ENCODE measurements at places on chromosomes 5 and 9.

- DNase-seq: no peak
Observed at GRCh38 chr9:38177680-38178079, 108.7 kb upstream of the SHB start.

DNA sequence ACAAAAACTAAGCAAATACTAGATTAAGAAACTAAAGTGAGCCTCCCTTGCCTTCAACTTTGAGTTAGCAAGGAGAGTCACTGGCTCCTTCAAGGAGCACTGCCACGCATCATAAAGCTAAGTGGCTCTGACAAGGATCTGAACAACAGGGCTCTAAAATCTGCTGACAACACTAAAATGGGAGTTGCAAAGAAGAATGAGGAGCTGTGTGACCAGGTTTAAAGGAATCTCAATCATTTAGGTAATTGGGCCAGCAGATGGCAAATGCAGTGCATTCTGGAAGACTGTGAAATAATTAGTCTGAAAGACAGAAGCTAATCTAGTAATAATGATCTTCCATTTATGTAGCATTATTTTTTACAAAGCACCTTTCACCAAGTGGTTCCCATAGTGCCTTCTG, 297.0 kb upstream of the TAS2R1 start:
- DNase-seq: peak; percentile 55

- DNase-seq: no peak
Observed at GRCh38 chr9:81581986-81582385, 107.4 kb downstream of the TLE1 start.

DNA sequence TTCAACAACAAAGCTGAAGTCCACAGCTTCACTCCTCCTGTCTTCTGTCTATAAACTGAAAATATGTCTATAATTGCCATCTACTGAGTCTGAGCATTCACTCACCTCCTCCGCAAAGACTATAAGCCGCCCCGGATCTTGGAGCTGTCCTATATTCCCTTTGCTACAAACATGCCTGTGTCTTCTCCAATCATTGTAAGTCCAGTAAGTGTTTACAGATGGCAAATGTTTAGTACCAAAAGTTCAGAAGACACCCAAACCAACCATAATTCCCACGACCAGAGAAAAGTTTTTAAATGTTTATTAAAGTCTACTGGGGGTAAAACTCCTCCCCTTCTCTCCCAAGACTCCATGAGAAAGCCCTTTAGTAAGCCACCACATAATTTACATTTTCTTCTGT, 80.9 kb downstream of the EBF1 start:
- DNase-seq: no peak

GRCh38 chr9:36637491-36638270, 65.0 kb downstream of the MELK start:
- DNase-seq: peak; percentile 15

GRCh38 chr5:135075621-135076020, 41.6 kb upstream of the PITX1 start:
- DNase-seq: no peak

GRCh38 chr5:154166901-154167791, 23.4 kb upstream of the GALNT10 start:
- no peak for DNase-seq

DNA sequence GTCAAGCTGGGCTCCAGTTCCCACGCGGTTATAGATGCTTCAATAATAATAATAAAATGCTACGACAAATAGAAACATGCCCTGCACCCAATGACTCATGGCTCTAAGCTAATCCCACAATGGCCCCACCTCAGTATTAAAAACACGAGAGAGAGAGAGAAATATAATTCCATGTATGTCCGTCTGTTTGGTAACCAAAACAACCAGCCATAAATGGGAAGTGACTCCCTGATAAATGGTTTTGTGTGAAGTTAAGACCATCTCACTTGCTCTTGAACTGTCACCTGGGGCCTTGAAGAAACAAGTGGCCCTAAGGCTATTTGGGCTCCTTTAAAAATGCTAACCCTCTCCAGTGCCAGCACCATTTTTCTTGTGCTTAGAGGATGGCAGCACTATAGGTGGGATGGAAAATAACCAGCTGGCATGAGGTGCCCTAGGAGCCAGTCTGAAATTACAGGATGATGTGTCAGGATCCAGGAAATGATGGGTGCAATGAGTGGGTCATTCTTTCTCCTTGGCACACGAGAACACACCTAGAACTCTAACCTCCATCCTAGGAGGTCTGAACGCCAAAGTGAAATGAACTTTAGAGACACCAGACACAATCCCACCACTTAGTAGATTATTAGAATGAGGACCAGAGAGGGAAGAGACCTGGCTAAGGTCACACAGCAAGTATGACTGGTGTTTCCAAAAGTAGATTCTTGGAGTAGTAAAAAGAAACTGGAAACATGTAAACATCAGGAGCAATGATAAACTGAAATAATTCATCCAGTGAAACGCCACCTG, 35.7 kb upstream of the ADRB2 start:
- DNase-seq: no peak

- DNase-seq: no peak
Observed at GRCh38 chr5:159642379-159642778, 273.9 kb upstream of the ADRA1B start.

GRCh38 chr5:54135042-54135441, 175.3 kb downstream of the ARL15 start:
- DNase-seq: peak; percentile 46

DNA sequence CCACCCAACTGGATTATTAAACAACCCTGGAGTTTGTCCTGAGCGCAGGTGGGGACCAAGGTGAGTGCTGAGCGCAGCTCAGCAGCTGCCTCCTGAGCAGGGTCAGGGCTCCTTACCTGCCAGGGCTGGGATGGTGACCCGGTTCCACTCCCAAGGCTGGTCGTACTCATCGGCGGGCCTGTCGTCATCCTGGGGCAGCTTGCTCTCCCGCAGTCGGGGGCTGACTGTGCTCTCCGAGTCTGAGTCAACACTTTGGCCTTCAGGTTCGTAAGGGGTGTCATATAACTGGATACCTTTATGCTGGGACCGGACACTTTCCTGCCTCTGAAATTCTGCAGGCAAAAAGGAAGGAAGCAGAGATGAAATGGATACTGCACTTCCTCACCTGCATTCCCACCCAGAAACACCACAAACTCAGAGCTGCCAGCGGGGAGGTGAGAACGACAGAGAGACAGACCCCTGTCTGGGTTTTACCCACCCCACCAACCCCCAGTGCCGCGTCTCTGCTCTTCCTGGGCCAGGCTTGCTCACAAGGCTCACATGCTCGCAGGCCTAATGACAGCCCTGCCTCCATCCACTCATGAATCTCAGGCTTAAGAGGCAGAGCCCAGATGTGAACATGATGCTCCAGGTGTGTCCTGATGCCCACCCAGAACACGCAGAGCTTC, 70.7 kb upstream of the SLC25A51 start:
- peak; percentile 77 for DNase-seq

DNA sequence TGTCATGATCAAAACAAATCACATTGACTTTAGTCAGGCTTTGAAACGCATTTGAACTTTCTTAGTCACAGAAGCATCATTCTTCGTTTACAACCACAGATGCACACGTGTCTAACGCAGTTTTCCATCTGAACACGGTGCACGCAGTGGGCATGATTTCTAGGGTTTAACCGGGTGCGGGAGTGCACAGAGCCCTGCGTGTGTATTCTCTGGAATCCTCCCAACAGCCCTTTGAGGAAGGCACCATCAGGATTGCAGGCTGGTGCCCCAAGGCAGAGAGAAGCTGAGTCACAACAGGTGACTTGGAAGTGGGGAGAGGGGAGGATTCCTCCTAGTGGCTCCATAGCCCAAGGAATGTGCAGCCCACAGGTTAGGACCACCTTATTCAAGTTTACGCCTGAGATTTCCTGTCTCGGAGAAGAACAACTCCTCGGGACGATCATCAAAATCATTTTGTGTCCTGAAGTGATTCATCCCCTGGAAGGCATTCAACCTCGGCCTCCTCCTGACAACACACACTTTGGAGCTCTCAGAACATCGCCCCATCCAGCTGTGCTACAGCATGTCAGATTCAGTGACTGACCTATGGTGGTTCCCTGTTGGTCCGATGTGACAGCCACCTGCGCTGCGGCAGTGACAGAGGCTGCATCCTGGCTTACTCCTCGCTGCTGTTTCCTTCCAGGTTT, 13.1 kb downstream of the ROPN1L start:
- DNase-seq: peak; percentile 67

DNA sequence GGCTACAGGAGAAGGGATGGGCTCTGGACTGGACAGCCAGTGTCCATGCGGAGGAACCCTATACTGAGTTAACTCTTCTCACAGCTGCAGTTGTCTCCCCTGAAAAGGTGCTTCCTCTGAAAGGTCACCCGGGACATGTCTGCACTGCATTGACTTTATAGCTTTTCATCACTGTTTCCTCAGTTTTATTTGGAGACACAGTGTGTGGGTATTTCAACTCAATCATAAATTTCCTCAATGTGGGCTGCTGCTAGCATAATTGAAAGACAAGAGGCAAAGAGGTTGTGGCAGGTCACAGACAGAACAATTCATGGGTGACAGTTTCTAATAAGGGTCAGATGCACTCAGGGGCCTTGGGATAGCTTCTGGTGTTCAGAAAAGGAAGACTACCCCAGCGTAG, 336.8 kb downstream of the KDM4C start:
- DNase-seq: no peak

GRCh38 chr5:171157775-171158174, 151.3 kb upstream of the TLX3 start:
- DNase-seq: no peak

DNA sequence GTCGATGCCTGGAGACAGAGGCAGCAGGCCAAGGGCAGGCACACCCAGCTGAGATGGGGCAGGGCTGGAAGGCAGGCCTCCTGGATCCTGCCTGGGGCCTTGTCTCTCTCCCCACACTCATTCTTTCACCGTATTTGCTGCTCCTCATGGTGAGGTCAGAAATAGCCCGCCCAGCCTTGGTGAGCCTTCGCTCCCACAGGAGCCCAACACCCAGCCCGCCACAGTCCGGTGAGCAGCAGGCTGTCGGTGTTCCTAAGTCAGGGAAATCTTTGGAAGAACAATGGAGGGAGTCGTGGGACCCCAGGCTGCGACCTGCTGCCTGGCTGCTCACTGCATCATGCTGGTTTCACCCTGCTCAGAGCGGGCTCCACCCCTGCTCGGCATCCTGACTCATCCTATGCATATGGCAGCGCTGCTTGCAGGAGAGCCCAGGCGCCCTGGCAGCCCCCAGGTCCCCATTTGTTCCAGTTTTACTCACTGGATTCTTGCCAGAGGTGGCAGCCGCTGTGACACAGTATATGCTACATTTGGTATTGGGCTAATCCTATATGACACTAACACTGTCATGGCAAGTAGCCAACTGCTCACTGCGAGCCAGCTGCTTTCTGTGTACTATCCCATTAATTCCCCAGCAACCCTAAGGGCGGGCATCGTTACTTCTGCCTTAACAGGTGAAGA, 53.2 kb upstream of the NCS1 start:
- DNase-seq: peak; percentile 44

DNA sequence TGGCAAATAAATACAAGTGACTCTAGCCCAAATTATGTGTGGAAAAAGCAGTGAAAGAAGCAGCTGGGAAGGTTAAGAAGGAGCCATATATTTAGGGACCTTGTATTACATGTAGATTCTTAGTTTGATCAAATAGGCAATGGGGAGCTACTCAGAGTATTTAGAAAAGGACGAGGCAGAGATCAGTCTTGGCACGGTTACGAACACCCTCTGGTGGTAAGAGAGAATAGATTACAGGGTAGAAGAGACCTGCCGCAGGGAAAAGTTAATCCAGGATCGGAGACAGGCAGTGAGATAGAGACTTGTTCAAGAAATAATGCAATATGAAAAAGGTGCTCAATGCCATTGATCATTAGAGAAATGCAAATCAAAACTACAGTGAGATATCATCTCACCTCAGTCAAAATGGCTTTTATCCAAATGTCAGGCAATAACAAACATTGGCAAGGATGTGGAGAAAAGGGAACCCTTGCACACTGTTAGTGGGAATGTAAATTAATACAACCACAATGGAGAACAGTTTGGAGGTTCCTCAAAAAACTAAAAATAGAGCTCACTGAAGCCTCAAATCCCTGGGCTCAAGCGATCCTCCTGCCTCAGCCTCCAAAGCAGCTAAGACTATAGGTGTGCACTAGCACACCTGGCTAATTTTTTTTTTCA, 12.0 kb downstream of the INIP start:
- peak; percentile 81 for DNase-seq

DNA sequence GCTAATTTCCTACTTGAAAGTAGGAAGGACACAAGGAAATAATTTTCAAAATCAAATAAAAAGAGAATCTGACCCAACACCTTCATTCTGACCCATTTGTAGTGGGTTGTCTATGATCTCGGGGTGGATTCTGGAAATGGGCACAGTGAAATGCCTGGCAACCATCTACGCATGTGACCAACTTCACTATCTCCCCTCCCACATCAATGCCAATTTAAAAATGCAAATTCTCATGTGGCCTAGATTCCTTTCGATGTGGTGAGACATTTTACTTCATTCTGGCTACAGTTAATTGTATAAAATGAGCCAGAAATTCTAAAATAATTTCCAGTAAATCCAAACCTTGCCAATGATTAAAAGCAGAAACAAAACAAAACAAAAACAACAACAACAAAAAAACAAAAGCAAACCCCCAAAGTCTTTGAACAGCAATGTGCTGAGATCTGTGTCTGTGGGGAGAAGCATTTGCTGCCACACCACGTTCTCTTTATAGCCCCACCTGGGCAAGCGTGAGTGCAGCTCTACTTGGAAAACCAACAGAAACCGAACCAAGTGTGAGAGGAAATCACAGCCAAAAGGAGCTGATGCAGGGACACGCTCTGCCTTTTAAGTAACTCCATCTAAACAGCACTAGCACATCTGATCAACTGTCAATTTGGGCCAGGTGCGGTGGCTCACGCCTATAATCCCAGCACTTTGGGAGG, 59.0 kb downstream of the USP20 start:
- no peak for DNase-seq

- no peak for DNase-seq
Observed at GRCh38 chr5:94199566-94199965, 418.8 kb downstream of the KIAA0825 start.

- DNase-seq: no peak
Observed at GRCh38 chr9:133770076-133770777, 32.1 kb upstream of the SARDH start.
